ENCODE measurements at places on chromosomes 7 and 10.

GRCh38 chr7:90671571-90671970 lies 75.5 kb downstream of the CDK14 start:
- DNase-seq = no peak

- no peak for DNase-seq
These were observed 1.6 kb downstream of the VPS26A start for GRCh38 chr10:69125554-69125953.

DNA sequence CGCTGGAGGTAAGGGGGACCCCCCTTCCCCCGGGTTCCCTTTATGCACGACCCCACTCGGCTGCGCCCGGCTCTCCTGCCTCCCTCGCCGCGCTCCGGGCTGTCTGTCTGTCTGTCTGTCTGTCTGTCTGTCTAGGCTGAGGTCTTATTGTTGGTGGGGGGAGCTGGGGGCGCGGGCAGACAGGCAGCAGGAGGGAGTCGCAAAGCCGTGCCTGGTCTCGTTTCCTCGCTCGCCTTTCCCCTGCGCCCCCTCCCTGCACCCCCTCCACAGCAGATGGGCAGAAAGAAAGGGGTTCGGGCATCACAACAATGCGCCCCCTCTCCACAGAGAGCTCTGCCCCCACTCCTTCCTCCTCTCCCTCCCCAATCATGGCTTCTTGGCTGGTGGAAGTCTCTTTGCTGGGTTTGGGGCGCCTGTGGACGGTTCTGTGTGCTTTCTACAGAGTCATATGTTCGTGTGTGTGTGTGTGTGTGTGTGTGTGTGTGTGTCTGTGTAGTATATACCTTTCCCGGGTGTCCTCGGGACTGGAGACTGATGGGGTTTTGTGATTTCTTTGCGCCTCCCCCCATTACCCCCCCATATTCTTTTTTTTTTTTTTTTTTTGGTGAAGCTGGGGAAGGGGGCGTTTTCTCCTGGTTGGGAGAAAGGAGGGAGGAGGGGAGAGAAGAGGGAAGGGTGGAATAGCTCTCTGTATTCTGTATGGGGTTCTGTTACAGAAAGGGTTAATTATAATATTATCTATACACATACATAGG lies 1.9 kb downstream of the AUTS2 start:
- DNase-seq = no peak

DNA sequence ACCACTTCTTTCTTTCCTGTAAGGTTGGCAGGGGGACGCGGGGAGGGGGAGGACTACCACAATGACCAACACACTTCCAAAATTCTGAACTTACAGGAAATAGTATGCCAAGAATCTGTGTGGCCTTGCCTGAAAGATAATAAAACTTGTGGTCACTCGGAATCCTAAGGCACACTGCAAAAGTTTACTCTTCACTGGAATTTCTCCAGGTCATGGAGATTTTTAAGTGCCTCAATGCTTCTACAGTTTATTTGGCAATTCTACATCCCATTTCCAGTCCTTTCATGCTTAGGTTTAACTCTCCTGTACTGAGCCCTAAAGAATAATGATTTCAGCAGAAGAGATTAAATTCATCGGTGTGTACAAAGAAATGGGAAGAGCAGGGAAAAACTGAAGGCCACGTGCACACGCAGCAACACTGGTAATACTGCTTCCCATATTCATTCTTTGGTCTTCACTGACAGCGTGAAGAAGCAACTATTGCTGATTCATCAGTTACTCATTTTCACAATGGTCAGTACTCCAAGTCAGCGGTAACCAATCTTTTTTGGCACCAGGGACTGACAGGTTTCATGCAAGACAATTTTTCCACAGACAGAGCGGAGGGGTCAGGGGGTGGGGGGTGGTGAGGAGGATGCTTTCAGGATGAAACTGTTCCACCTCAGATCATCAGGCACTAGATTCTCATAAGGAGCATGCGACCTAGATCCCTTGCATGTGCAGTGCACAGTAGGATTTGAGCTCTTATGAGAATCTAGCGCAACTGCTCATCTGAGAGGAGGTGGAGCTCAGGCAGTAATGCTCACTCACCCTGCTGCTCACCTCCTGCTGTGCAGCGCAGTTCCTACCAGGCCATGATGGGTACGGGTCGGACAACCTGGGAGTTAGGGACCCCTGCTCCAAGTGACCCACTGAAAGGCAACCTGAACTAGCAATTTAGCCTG lies 9.8 kb downstream of the LARP4B start:
- no peak for DNase-seq

GRCh38 chr7:157309988-157310668 lies 26.7 kb upstream of the DNAJB6 start:
- no peak for DNase-seq

- no peak for DNase-seq
These were observed 16.2 kb downstream of the ARHGAP21 start for GRCh38 chr10:24707445-24707844.

- no peak for DNase-seq
These were observed 14.6 kb downstream of the PPIF start for GRCh38 chr10:79361726-79362397.

DNA sequence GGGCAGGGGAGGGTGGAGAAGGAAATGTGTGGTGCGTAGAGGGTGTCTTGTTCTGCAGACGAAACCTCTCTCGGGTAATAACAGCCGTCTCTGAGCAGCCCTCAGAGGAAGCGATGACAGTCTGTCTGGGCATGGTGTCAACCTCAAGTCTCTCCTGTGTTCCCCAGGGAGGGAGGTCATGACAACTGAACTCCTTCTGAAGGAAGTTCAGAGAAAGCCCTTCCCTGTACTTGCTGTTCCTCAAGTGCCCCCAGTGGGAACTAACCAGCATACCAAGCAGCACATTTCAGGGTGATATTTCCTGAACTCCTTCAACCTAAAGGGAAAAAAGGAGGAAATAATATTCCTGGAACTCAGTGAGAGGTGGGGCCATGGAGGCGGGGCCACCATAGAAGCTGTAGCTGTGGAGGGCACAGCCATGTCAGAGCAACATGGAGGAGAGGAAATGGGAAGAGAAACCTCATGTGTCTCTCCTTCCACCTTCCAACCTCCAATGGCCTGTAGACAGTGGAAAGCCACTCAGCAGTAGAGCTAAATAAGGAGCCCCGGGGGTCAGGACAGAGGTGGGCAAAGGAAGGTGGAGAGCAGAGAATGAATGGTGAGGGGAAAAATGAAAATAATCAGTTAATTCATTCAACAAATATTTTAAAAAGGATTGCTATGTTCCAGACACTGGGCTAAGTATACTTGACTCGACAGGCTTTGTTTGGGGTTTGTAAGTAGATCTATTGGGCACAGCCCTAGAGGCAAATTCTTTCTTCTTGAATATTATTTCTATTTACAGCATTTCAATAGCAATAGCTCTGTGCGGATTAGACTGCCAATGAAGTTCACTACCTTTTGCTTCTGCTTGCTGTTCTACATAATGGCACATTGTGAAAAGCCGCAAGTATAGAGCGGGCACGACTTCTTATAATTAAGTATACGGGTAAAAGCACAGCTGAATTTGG lies 61.0 kb upstream of the AOAH start:
- DNase-seq = peak; percentile 73

DNA sequence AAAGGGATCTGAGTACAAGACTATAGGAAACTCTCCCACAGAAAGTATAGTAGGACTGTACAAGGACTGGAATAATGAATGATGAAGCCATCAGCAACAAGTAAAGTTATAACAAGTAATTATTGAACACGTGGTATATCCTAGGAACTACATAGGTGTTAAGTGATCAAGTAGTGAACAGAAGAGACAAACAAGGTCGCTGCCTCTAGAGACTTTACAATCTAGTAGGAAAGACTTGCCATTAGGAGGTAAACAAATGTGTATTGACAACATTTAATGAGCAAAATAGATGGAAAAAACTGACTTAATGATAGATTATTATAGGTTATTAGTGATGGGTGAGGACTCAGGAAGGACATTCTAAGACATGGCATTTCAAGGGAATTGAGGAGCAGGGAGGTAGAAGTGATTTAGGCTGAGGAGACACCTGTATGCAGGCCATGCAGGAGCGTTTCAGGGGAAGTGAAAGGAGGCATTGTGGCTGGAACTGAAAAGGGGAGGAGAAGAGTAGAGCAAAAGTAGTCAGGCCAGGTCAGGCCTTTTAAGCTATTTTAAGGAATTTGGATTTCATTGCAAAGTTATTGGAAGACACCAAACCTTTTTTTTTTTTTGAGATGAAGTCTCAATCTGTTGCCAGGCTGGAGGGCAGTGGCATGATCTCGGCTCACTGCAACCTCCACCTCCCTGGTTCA lies 8.5 kb upstream of the GLCCI1 start:
- DNase-seq = no peak

DNA sequence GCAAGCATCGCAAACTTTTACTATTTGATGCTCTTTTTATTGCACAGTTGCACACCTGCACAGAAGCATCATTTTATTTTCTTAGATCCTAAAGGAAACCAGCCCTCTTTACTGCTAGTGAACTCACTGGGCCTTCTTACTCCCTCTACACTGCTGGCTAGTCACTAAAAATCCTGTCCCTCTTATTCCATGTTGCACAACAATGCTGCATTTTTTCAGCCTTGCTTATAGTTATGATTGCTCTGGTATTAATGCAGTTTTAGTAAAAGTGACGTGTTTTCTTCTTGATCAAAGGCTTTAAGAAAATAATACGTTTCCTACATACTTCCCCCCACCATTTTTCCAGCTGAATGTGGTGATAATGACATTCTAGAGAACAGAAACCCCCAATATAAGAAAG lies 132.9 kb upstream of the FAM3C start:
- no peak for DNase-seq

DNA sequence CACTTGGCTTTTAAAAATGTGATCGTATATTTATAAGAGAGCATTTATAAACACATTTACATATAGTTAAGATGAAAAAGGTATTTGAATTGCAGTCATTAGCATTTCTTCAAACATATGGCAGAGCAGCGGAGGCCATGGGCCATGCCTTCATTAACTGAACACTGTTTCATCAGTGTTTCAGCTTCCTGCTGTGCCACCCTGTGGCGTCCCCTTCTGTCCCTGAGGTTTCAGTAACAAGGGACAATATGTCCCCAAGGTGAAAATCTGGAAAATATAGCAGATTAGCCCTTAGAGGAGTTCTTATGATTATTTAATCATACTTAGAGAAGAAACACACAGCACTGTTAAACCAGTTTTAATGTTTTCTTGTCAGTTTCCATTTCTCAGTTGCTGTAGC lies 577.8 kb downstream of the ETV1 start:
- no peak for DNase-seq

DNA sequence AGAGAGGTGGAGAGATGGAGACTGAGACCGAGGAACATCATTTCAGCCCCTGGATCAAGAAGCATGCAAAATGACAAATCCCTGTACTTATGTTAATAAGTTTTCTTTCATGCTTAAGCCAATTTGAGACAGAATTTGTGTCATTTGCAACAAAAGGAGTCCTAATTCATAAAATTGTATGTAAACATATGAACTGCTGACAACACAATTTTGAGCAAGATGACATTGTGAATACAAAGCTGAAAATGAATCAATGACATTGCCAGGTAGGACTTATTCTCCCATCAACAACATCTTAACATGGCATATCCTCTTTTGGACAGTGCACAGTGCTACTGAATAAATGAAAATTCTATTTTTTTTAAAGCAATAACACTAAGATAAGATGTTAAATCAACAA lies 264.0 kb downstream of the WDR11 start:
- no peak for DNase-seq

GRCh38 chr10:14560274-14560673 lies 214.4 kb downstream of the FAM107B start:
- peak; percentile 49 for DNase-seq

DNA sequence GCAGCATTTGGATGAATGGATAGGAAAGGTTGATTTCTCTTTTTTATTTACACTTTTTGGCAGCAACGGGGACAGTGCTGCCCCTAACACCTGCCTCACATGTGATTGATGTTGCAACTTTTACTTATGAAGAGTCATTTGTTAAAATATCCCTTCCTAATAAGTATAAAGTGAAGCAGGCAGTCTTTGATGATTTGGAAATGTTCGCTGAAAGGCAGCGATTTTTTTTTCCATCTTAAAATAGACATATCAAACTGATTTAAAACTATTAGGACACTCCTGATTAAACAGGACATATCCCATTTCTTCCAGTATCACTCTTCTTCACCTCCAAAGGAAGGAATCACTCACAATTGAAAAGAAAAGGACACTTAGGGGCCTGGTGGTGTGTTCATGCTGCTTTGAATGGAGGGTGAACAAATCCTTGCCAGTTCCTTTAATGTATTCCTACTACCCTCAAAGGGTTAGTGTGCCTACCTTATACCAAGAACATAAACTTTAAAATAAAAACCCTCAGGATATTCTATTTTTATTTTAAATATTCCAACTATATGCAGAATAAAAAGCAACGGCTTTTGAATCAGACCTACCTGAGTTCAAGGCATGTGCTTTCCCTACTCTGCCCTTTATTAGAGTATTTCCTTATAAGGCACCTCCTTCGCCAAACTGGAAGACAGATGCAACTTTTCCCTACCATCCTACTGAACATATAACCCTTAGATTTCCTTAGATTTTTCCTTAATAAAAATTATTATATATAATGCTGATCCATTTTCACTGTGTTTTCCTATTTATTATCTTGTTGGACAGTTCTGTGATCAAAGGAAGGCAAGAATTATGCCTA lies 1.1 kb downstream of the ADK start:
- no peak for DNase-seq

DNA sequence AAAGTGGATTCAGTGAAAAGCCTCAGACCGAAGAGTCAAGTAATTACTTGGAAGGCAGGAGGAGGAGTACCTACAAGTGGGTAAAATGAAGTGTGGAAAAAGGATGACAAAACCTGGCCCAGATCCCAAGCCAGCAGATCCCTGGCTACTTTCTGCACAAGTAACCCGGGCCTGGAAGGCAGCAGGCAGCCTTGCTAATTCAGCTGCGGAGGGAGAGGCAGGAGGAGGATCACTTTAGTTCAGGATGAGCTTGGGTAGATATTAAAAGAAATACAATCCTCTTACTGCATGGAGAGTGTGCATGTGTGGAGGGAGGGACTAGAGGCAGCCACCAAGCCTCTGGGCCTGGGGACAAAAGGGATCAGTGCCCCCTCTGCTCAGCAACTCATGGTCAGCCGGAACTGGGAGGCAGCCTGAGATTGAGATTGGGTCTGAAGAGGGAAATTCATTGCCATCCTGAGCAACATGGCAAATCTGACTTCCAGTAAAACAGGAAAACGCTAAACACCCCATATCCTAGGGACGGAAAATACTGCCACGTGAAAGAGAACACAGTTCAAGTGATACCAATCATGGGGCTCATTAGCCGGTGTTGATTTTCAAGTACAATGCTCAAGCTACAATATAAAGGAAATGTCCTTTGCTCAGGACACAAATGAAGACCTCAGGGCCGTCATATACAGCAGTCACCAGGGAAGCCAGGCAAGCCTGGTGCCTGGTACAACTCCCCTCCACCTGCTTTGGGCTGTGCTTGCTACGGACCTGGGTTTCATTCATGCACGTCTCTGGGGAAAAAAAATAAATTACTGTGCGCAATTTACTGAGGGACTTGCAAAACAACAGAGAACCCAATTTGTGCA lies 1.3 kb downstream of the AMPH start:
- no peak for DNase-seq

All from CD4-positive, alpha-beta T cell treated with Interleukin-6 for 4 hours (primary cell).